ENCODE measurements at places on chromosomes 5 and 9.

DNA sequence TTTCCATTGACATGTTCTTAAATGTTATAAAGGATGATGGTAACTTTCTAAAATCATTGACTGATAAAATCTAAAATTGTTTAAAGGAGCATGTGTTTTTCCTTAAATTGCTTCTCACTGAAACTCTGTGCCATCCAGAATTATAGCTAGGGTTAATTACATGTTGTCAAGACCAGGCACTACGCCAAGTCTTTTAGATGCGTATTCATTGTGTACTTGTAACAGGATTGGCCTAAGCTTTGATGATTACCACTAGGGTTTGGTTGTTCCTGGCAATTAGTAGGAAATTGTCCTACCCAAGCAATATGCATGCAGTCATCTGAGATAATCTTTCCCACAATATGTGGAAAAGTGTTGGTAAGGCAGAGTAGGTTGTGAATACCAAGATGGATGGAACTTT, 43.8 kb downstream of the PRKACG start:
- DNase-seq: no peak

DNA sequence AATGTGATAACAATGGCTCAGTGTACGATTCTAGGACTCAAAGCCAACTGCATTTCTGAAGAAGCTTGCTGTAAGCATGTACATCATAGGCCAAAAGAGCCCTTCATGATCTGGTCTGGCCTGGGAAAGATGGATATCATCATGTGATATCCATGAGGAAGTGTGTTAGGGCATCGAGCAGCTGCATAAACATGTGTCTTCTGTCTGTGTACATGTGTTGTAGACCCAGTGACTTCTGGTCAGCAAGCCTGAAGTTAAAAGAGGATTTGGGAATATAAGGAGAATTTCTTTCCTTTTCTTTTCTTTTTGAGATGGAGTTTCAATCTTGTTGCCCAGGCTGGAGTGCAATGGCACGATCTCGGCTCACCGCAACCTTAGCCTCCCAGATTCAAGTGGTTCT, 15.5 kb upstream of the NAA35 start:
- DNase-seq: no peak

DNA sequence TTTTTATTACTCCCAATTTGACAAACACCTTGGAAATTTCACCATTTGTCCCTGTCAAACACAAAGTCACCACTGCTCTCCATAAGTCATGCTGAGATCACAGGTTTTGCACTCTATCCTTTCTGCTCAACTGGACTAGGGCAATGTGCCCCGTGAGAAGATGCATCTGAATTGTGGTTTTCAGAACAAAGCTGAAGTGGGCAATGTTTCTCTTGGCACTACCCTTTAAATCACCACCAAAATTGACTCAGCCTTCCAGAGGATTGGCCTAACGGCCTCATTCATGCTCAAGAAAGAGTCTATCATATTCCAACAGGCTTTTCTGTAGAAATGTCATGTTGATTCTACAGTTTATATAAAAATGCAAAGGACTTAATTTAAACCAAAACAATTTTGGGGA, 81.0 kb upstream of the TRIO start:
- no peak for DNase-seq

- no peak for DNase-seq
Measured at GRCh38 chr5:177507596-177508220, 1.9 kb downstream of the DOK3 start.

GRCh38 chr9:109499631-109500410, 1.7 kb upstream of the PTPN3 start:
- DNase-seq: no peak
